Bone marrow (tissue), 2 donors: ENCODE measurements at places on chromosomes 12 and 14.

DNA sequence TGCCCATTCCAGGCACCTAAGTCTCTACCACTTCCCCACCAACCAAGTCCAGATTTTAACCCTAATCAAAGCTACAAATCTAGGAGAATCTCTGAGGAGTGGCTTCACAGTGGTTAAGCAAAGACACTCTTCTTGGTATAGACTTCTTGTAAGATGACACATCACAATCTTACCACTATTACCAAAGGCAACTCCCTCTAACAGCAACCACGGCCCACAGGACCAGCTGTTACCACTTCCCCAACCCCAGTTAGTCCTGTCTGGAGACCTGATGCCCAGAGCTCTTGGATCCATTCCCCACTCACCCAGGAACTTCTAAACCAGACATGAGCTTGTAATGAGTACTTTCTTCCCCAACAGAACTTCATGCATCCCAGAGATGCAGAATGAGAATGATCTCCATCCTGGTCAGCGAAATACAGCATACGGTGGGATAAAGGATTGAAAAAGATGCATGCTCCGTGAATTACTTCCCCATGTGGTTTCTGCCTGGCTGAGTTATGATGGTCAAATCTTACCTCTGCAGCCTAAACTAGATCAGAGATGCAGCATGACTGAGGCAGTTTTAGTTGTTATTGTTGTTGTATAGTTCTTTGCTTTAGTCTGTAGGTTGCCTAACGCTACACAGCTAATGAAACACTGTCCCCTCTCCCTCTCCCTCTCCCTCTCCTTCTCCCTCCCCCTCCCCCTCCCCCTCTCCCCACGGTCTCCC lies 87.7 kb upstream of the FOXN3 start:
- DNase-seq = peak; percentile 27

DNA sequence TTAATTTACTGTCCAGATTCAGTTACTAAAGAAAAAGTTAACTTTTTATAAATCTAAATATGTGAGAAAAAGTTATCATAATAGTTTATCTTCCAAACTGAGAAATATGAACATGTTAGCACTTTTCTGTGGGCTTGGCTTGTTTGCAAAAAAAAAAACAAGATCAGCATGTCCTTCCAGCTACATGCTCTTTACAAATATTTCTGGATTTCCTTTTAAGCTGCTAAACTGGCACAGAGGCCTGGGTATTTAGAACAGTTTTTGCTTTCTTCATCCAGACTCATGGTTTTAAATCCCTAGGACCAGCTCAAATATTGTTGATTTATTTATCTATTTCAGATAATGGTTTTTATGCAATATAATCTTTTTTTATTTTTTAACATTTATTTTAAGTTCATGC lies 1444.5 kb upstream of the FLRT2 start:
- no peak for DNase-seq

DNA sequence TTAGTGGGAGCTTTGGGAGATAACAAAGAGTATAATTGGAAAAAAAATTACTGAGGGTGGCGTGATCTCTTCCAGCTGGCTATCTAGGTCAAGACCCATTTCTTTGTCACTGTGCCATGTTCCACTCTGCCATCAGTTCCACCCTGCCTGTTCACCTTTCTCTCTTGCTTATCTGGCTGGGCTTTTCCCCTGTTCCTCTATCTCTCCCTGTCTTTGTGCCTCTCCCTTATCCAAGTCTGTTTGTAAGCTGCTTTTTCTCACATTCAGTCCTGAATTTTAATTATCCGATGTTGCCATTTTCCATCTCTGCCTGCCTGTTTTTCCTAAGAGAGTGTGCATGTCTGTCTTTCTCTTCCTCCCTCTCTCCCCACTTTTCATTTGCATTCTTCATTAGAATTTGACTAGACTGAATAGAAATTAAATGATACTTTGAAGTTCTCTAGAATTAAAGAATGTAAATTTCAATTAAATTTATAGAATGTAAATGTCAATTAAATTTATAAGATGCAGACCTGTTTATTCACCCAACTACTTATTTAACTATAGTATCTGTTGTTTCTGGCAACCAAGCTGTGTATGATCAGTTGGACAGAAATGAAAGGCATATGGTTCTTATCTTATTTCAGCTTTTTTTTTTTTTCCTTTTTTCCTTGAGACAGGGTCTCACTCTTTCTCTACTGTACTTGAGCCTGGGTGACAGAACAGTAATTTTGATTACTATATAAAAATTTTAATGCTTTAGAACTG lies 40.9 kb upstream of the A2ML1 start:
- DNase-seq = no peak

DNA sequence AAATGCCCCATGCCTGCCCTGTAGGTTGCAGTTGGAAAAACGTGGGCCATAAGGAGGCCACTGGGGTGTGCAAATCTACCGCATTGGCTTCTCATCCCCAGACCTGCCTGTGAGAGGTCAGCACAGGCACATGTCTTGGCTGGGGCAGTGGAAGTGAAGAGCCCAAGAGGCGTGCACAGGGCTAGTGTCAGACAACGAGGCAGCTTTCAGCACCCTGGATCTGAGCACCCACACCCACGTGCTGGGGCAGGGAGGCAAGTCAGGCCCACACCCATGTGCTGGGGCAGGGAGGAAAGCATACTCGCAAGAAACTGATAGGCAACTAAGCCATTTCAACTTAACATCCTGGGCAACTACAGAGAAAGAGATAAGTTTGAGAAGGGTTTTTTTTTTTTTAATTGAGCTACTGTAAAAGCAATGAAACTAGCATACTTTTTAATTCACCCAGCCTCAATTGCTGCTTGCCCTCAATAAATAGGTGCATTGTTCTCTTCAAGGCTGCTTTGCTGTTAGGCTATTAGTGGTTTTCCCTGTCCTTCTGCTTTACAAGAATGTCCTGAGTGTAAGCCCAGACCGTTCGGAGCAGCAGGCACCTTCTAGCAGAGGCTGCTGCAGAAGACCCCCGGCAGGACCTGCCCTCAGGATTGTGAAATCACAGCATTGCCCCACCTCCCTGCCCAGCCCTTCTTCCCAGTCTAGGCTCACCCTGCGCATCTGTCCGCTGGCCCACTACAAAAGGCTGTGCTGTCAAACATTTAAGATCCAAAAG lies 355.3 kb upstream of the FKBP4 start:
- no peak for DNase-seq

- no peak for DNase-seq
Observed at GRCh38 chr14:90272523-90272922, 16.2 kb downstream of the PSMC1 start.

GRCh38 chr12:95088379-95088778 lies 15.0 kb upstream of the NR2C1 start:
- no peak for DNase-seq

- DNase-seq = no peak
Observed at GRCh38 chr14:103277931-103278330, 56.1 kb upstream of the EIF5 start.

GRCh38 chr12:47561746-47562145 lies 144.1 kb downstream of the RPAP3 start:
- DNase-seq = no peak

- no peak for DNase-seq
Observed at GRCh38 chr14:37697489-37698121, 102.2 kb downstream of the TTC6 start.

DNA sequence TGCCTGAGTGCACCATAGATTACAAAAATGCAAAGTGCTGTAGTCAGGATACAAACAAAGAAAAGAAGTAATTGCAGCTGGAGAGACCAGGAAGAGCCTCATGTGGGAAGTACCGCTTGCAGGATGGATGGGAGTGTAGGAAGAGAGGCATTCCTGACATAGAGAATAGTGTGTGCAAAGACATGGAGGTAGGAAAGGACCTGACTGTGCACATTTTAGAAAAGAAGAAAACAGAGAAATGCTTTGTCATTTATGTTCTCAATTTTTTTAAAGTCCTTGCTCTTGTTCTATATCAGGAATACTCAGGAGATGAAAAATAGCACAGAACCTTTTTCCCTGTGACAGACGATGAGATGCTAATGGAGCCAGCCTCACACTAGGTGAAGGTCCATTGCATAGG lies 358.7 kb upstream of the TMPO start:
- DNase-seq = no peak

- no peak for DNase-seq
Observed at GRCh38 chr12:8687846-8688601, 9.8 kb upstream of the RIMKLB start.

DNA sequence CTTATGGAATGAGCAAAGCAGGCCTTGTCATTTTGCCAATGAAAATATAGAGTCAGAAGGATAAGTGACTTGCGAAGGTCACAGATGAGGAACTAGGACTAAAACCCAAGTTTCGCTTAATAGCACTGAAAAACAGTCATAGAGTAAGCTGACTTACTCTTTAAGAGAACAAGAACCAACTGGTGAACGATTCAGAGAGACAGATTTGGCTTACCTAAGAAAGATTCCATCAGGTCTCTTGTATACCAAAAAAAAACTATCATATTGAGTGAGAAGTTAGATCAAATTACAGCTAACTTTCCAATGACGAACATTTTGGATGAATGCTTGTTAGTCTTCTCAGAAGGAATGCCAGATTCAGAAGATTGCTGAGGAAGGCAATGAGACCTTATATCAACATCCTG lies 74.2 kb downstream of the ZFC3H1 start:
- no peak for DNase-seq

GRCh38 chr14:57871459-57872080 lies 5.7 kb upstream of the SLC35F4 start:
- DNase-seq = no peak

- no peak for DNase-seq
Observed at GRCh38 chr12:103944964-103945363, 14.8 kb downstream of the HSP90B1 start.

DNA sequence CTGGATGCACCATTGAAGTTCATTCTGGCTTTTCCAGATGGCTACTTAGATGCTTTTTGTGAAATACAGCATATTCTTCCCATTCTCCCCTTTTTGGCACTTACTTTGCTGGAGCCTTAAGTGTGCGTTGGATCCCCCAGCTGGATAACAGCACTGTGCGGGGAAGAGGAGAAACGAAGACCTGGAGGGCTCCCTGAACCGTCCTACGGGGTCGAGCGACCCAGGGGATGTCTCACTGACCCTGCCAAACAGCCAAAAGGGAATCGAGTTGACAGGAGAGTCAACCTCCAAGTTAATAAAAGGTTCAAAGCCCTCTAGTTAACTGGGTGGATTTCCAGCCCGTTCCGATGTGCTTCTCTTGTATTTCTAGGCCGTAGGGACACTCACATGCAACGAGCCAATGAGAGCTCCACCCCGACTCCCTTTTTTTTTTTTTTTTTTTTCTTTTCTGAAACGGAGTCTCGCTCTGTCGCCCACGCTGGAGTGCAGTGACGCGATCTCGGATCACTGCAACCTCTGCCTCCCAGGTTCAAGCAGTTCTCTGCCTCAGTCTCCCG lies 1.0 kb upstream of the CAMKK2 start:
- no peak for DNase-seq

DNA sequence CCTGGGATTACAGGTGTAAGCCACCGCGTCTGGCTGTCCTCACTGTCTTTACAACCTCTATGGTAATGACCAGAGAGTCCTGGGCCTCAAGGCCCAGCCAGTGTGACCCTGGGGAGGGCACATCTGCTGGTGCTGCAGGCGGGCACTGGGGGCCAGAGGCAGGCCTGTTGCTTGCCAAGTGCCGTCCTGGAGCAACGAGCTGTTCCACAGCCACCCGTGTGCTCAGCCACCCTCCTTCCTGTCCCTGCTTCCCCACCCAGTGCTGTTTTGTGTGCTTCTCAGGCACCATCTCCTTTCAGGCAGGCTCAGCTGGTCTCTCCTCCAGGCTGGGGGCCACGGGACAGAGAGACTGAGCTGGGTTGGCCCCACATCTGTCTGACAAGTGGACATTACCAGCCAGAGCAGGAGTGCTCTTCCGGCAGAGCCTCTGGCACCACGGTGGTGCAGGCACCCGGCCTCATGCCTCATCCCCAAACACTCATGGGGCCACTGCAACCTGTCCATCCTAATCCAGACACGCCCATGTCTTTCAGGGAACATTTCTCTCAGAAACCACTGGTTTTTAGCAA lies 9.0 kb downstream of the SLC25A47 start:
- DNase-seq = no peak

- no peak for DNase-seq
Observed at GRCh38 chr12:7193674-7194073, 4.2 kb downstream of the PEX5 start.

DNA sequence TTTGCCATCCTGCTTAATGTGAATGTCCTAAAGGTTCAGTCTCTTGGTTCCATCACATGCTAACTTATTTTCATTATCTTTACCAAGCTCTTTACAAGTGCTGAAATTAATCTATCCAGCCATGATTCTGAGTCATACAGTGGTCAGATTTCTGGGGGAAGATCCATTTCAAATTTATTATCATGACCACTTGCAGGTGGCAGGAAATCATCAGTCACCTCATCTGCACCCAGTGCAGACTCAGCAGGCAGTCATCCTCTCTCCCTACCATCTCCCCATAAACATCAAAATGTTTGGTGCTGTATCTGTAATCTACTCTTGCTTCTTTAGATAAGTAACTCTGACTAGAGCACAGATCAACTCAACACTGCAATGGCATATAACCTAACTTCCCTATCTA lies 23.5 kb downstream of the ATG14 start:
- DNase-seq = no peak

GRCh38 chr14:75040507-75040906 lies 10.8 kb downstream of the MLH3 start:
- no peak for DNase-seq

- no peak for DNase-seq
Observed at GRCh38 chr14:100621806-100622205, 34.6 kb upstream of the BEGAIN start.

GRCh38 chr14:26917086-26917485 lies 319.3 kb upstream of the NOVA1 start:
- no peak for DNase-seq

DNA sequence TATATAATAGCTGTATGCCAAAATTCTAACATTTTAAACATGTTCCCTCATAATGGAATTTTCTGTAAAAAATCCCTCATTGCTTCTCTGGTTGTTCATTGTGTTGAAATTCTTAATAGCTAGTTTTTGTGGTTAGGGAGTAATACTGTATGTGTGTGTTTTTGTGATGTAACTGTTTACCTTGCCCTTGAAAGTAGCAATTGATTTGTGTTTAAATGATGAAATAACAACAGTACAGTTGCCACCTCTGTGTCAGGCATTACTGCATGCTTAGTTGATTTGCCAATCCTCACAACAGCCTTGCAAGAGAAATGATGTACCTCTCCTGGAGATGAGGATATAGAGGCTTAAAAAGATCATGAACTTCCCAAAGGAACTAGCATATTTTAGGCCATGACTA lies 94.9 kb downstream of the DAAM1 start:
- no peak for DNase-seq

GRCh38 chr14:101195309-101195901 lies 291.9 kb upstream of the RTL1 start:
- no peak for DNase-seq

- no peak for DNase-seq
Observed at GRCh38 chr14:71358209-71358931, 451.1 kb downstream of the PCNX1 start.

- DNase-seq = no peak
Observed at GRCh38 chr12:94534774-94535509, 75.3 kb upstream of the CEP83 start.

- no peak for DNase-seq
Observed at GRCh38 chr14:40656311-40656710, 950.4 kb upstream of the LRFN5 start.
